ENCODE measurements at places on chromosomes 11 and 22.

GRCh38 chr11:113847111-113847510, 28.3 kb downstream of the USP28 start:
- DNase-seq: no peak

DNA sequence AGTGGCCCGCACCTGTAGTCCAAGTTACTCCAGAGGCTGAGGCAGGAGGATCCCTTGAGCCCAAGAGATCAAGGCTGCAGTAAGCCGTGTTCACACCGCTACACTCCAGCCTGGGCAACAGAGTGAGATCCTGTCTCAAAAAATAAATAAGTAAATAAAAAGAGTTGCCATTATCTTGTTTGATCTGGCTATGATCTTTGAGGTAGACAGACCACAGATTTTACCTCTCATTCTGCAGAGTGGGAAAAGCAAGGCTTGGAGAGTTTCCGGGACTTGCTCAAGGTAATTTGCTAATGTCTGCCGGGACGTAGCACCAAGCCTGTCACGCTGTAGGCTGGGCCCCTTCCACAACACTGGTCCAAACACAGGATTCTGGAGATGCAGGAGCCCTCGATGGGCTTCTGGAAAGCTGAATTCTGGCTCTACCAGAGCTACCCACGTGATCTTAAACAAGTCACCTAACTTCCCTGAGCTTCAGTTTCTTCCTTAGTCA, 6.8 kb downstream of the GRAP2 start:
- no peak for DNase-seq

GRCh38 chr11:114185436-114185835, 110.8 kb upstream of the NNMT start:
- no peak for DNase-seq

- no peak for DNase-seq
Observed at GRCh38 chr22:44740307-44740706, 12.1 kb upstream of the ARHGAP8 start.

DNA sequence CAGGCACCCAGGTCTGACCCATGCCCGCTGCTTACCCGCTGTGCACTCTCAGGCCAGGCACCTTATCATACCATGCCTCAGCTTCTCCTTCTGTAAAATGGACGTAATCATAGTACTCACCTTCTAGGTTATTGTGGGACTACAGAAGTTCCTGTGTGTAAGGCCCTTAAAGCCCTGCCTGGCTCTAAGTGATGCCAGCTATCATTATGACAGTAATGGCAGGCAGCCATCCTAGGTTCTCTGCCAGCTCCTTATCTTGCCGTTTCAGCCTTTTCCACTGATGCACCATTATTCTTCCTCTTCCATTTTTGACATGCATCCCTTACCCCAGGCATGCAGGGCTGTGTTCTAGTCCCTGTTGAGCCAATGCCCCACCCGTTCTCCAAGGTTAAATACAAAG, 57.9 kb downstream of the DBX1 start:
- no peak for DNase-seq

DNA sequence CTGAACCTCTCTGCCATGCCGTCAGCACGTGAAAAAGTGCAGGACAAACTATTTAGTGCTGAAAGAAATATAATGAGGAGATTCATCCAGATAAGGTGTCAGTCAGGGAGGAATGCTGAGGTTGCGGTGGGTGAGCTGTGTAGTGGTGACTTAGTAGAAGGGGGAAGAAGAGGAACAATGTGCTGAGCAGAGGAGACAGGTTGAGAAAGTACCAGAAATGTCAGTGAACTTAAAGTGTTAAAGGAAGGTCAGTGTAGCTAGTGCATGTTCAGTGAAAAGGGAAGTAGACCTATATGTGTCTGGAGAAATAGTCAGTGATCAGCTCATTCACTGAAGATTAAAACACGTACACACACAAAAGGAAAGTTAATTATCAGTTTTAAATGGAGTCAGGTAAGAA, 237.6 kb upstream of the CCDC179 start:
- DNase-seq: peak; percentile 59

- DNase-seq: no peak
Observed at GRCh38 chr11:130383344-130384211, 44.8 kb downstream of the ADAMTS8 start.

DNA sequence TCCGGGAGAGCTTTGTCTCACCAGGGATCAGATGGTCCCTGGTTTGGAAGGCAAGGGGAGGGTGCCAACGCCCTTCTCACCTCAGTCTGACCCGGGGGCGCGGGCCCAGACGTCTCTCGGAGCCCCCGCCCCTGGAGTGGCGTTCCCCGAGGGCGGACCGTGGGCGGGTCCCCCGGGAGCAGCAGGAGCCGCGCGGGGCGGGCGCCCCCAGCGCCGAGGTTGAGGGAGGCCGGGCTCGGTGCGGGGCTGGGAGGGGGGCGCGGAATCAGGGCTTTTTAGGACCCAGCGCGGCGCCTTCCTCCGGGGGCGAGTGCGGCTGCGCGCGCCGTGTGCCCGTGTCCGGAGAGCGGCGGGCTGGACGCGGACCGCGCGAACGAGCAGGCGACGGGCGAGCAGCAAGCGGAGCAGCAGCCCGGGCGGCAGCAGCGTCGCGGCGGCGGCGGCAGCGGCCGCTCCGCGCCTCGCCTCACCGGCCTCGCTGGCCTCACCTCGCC, at the start of gene KCNC1:
KCNC1 (plus strand) TSS at position 364 of the 494 bp plus-strand sequence. CDS start 1,222 bp downstream, outside the sequence.
- DNase-seq: peak; percentile 83

- DNase-seq: no peak
Observed at GRCh38 chr22:47233316-47234243, 471.1 kb downstream of the TBC1D22A start.

- no peak for DNase-seq
Observed at GRCh38 chr11:57501953-57502352, 13.5 kb downstream of the SLC43A1 start.

Measured in SK-N-DZ (cell line).